Esophagus muscularis mucosa (tissue), 4 donors: ENCODE measurements at places on chromosomes 1 and 21. TPM values are rescaled to one million over a fixed set of nuclear protein-coding genes. Genes with fewer than 3 reads are reported as not detected.

- DNase-seq, result no peak
Measured at GRCh38 chr1:197776351-197777105, 1.2 kb upstream of the DENND1B start.

- DNase-seq, result no peak
Measured at GRCh38 chr1:201036188-201036842, 12.8 kb upstream of the KIF21B start.

- no peak for DNase-seq
Measured at GRCh38 chr1:180255536-180256340, 25.7 kb downstream of the LHX4 start.

GRCh38 chr1:161491472-161491871, 13.8 kb upstream of the FCGR2A start:
- DNase-seq, result no peak

DNA sequence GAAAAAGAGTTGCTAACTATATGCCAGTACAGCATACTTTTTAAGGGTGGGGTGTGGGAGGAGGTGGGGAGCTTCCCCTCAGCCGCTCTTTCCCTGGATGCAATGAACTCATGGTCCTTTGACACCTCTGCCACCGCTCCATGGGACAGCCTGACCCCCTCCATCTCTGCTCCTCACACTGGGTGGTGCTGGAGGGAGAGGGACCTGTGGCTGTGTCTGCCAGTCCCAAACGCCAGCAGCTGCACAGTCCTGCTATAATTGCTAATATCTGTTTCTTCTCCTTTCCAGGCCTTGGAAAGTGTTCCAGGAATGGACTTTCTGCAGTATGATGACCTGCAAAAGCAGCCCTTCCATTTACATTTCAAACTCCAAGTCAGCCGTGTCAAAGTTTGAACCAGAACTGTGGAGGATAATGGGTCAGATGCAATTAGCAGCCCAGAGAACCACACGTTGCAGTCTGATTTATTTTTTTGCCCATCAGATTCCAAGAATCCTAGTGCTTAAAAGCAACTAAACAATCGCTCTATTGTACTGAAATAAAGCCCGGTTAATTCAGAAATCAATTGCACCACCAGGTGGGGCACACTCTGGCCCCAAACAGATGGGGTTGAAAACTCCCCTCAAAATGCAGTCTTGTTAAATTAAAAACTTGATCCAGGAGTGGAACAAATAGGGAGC, 160.7 kb upstream of the LMO4 start:
- no peak for DNase-seq

- no peak for DNase-seq
Measured at GRCh38 chr21:15682977-15683376, 46.8 kb upstream of the USP25 start.

DNA sequence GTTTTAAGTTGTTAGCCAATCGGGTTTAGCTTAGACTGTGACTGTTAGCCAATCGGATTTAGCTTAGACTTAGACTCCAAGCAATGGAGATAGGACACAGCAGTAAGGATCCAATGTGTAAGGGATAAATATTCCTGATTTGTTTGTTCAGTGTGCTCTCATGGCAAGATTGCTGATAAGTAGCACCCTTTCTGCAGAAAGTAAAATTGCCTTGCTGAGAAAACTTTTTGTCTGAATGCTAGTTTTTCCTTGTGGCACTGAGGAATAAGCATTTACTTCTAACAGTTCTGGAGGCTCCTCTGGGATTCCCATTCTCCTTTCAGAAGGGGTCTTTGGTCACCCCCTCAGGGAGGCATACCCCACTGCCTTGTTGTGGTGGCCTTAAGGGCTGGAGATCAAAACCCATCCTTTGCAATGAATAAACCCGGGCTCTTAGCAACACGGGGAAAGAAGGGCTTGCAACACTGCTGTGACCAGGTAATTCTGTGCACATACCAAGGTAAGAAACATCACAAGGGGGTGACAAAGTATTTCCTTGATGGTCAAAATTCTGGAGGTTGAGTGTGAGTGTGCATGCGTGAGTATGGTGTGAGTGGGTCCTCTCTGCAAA, 45.4 kb downstream of the SERINC2 start:
- DNase-seq, result no peak

DNA sequence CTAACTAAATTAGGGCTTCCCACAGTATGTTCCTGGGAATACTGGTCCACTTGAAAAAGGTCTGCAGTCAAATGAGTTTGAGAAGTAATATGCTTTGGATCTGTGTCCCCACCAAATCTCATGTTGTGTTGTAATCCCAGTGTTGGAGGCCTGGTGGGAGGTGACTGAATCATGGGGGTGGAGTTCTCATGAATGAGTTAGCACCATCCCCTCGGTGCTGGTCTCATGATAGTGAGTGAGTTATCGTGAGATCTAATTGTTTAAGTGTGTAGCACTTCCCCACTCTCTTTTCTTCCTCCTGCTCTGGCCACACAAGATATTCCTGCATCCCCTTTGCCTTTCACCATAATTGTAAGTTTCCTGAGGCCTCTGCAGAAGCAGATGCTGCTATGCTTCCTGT, 16.9 kb upstream of the DMRTB1 start:
- no peak for DNase-seq

- DNase-seq, result no peak
Measured at GRCh38 chr1:21264898-21265297, 25.4 kb downstream of the ECE1 start.

DNA sequence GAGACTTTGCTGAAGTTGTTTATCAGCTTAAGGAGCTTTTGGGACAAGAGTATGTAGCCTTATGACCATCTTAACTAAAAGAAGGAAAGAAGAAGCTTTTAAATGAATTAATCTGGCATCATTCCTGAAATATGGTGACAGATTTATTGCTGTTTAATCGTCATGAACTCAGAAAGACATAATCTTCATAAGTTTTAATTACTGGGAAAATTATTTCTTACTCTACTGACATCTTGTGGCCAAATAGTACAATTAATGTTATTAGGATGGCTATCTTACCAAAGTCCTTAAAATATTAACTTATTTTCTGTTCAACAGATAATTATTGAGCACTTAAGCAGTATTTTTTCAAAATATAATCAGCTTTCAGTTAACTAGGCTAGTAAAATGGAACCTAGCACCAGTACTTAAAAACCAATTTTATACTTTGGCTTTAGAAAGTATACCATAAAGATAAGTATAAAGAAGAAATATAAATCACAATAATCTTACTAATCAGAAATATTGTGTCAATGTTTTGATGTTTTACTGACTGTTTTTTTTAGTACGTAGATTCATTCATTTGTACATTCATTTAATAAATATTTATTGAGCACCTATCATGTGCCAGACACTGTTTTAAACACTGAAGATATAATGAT, 34.7 kb upstream of the GPR25 start:
- no peak for DNase-seq

DNA sequence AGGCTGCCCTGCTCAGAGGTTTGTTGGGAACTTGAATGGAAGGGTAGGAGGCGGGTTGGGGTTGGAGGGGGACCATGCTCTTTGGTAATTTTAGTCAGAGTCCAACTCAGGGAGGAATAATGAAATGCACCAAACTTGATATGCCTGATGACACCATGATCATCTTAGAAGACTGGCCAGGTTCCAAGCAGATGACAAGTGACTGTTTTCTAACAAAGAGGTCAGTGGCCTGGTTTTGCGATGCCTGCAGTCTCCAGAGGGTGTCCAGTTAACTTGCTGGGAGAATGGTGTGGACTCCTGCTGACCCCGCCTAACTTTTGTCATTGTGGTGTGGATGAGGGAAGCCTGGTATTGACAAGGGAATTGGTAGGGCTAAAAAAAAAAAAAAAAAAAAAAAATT, 12.4 kb downstream of the VANGL1 start:
- DNase-seq, result no peak

GRCh38 chr1:36304521-36304920, 1.6 kb upstream of the SH3D21 start:
- DNase-seq, result no peak

The DNAH14 gene
- 16.2 TPM for total RNA-seq

The USF1 gene
- total RNA-seq, result 36.5 TPM

The TSPAN1 gene
- 1.6 TPM for total RNA-seq

The FAM3B gene
- not detected for total RNA-seq

The SPRR2F gene
- total RNA-seq, result not detected
